CD4-positive, alpha-beta T cell treated with Interleukin-12 subunit alpha and Interleukin-12 subunit beta, for 1 hour (primary cell): ENCODE measurements at places on chromosomes 11 and 22.

- DNase-seq = no peak
Observed at GRCh38 chr11:134578807-134579723, 167.0 kb upstream of the B3GAT1 start.

- no peak for DNase-seq
Observed at GRCh38 chr11:57651408-57651807, 1.7 kb upstream of the YPEL4 start.

DNA sequence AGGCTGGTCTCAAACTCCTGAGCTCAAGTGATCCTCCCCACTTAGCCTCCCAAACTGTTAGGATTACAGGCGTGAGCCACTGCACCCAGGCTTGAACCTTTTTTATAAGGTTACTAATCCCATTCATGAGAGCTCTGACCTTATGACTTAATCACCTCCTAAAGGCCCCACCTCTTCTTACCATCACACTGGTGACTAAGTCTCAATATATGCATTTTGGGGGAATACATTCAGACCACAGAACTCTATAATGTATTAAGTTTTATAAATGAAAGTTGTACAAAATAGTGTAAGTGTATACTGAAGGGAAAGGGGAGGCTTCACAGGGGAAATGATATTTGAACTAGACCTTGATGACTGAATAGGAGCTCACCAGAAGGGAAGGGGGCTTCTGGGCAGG, 28.4 kb upstream of the RBFOX2 start:
- DNase-seq = no peak

DNA sequence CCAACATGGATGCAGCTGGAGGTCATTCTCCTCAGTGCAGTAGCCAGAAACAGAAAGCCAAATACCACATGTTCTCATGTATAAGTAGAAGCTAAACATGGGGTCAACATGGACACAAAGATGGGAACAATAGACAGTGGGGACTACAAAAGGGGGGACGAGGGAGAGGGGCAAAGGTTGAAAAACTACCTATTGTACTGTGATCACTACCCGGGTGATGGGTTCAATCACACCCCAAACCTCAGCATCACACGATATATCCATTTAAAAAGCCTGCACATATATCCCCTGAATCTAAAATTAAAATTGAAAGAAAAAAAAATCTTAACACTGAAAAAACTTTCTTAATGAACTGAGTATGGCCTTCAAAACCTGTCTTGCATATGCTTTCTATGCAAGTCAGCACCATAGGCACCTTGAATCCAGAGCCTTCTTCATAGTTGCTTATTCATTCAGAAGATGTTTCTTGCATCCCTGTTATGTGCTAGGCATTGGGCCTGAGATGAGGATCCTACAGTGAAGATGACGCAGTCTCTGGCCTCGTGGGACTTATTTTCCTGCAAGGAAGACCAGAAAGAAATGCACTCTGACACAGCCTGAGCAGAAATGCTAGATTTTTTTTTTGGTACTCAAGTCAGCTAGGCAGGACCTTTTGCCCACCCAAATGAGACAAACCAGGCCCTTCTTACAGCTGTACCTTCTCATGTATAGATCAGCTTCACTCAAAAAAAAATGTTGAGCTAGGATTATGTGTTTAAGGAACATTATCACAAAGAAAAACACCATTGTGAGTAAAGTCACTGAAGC, 21.0 kb downstream of the NNMT start:
- DNase-seq = no peak

GRCh38 chr22:32378707-32379272, 21.1 kb downstream of the RFPL3 start:
- no peak for DNase-seq

GRCh38 chr22:36289406-36289870, 36.5 kb downstream of the APOL1 start:
- no peak for DNase-seq

DNA sequence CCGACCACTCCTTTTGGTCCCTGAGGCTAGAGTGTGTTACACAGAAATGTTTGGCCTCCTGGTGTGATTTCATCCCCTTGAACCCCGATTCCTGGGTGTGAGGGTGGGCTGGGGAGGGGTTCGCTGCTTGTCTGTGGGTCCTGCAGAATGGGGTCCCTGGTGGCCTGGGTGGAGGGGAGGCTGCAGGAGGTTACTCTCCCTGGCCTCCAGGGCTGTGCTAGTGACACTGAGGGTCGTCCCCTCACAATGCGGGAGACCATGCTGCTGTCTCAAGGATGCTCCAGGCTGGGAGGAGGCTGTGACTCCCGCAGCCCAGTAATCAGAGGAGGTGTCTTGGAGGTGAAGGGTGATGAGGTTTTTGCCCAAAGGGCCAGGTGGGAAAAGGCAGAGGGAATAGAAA, 17.0 kb upstream of the OMP start:
- DNase-seq = no peak

DNA sequence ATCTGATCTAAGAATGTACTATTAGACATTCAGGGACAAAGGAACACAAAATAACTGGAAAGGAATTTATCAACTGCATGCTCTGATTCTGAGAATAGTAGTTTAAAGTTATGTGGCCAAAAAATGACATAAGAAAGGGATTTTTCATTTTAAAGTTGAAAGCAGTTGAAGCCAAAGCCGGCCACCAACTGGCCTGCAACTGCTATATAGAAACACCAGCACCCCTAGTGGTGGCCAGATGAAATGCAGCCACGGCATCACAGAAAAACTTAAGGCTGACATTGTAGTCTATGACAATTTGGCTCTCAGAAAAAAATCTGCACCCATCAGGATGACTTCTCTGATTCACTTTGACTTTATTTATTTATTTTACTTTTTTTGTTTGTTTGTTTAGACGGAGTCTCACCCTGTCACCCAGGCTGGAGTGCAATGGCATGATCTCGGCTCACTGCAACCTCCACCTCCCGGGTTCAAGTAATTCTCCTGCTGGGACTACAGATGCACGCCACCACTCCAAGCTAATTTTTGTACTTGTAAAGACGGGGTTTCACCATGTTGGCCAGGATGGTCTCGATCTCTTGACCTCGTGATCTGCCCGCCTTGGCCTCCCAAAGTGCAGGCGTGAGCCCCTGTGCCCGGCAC, 59.2 kb downstream of the SLC35F2 start:
- DNase-seq = peak; percentile 59

DNA sequence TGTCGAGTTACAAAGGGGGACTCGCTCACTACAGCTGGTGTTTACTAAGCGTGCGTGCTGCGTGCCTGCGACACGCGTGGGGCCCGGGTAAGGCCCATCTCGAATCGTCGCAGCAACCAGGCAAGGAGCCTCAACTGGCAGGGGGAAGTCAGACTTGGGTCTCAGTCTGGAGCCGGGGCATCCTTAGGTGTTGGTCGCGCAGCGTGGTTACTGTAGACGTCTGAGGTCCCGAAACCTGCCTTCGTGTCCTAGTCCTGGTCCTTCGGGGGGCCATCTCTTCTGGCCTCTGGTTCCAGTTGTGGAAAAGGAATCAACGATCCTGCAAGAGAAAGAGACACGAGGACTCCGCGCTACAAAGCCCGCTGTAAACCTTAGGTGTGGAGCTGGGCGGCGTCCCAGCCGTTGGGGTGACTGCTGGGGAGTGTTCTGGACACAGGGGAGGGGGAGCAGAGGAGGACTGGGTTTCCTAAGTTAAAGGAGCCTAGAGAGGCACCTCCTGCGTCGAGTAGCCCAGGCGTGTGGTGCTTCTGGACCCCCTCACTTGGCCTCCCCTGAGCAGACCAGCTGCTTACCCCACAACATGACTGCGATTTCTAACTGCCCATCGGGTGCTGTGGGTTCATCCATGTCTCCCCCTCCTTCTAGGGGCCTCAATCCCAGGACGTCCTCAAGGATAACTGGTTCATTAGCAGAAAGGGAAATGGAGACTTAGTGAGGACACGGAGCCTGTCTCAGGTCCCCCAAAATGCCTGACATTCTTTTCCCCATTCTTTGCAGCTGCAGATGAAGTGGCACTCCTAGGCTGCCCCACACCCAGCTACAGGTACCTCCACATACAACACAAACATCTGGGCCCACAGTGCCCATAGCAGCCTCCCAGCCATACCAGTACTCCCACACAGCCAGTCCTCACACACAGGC, 4.9 kb upstream of the WNT11 start:
- DNase-seq = no peak

GRCh38 chr22:37045958-37046357, 5.6 kb upstream of the KCTD17 start:
- no peak for DNase-seq

- peak; percentile 31 for DNase-seq
Observed at GRCh38 chr11:47391077-47391583, 12.8 kb upstream of the SPI1 start.

DNA sequence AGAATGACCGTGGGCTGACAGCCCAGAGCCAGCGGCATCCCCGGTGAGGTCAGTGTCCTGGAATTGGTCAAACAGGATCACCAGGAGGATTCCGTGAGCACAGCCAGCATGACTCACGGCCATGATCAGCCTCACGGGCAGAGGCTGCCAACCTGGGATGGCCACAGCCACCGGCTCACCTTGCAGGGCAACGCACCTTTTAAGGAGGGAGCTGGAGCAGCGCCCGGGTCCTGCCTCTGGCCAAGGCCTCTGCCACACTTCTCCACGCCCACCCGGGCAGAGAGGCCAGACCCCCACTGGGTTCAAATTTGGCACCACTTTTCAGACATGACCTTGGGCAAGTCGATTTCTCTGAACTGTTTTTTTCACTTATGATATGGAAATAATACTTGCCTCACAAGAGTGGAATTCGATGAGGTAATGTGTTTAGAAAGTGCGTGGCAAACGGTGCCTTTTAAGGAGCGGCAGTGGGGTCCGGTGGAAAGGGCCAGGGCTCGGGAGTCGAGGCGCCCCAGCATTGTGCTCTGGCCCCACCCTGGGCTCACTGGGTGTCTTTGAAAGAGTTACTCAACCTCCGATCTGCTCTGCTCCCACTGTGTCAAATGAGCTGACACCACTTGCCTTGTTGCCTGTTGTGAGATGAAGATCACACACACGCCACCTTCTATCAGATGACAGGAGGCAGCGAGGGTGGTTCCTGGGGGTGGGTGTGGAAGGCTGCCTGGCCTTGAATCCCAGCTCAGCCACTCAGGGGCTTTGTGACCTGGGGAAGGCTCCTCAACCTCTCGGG, 16.0 kb downstream of the TXN2 start:
- no peak for DNase-seq

DNA sequence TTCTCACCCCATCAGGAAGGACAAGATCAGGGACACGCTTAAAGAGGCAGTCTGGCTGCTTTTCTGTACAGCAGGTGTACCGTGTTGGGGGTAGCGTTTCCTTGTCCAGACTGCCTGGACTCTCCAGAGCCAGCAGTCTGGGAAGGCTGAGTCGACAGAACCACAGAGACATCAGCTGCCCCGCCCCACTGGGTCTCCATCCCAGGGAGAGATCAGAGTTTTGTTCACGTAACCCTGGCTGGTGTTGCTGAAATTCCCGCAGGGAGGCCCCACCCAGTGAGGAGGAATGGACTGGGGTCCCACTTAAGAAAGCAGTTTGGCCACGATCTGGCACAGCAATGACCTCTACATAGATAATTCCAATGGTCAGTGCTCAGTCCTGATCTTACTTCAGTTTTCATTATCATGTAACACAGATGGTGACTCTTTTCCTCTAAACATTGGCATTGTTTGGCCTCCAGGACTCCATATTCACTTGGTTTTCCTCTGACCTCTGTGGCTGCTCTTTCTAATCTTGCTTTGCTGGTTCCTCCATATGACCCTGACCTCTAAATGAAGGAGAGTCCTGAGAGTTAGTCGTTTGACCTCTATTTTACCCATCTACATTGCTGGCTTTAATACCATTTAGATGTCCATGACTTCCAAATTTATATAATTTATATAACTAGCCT, 89.6 kb upstream of the LRRC55 start:
- no peak for DNase-seq

GRCh38 chr11:4839851-4840549, 9.0 kb downstream of the OR51S1 start:
- DNase-seq = no peak

GRCh38 chr22:34036931-34037330, 116.7 kb upstream of the LARGE1 start:
- DNase-seq = no peak

GRCh38 chr11:114762408-114762807, 84.1 kb downstream of the NXPE2 start:
- peak; percentile 10 for DNase-seq

DNA sequence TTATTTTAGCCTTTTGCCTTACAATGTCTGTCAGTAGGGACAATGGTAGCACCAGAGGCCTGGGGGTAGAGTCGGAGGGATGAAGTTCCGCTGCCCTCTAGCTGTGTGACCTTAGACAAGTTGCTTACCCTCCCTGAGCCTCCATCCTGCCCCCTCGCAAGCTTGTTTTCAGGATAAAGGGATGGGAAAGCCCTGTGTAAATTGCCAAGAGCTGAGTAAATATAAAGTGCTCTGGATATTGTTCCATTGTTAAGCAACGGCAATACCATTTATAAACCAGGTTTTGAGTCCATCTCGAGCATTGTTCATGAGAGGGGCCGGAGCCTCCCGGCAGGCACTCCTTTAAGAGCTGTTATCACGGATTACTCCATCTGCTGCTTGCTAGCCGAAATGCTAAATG, 72.9 kb downstream of the ZBTB16 start:
- no peak for DNase-seq

DNA sequence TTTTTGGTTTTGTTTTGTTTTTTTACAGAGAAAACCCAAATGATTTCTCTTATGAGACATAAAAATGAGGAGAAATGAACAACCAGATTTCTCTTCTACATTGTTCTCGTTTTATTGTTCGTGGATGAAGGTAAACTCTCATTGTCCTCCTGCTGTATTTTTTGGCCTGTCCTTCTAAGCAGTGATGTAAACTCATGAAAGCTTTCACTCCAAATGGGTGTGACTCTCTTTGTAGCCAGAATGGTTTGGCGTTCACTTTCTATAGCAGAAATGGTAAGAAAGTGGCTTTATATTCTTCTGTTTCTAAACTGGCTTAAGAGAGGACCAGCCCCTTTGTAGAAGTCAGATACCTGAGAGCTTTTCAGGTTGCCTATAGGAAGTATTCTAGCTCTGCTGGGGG, 15.5 kb upstream of the BMAL1 start:
- no peak for DNase-seq

DNA sequence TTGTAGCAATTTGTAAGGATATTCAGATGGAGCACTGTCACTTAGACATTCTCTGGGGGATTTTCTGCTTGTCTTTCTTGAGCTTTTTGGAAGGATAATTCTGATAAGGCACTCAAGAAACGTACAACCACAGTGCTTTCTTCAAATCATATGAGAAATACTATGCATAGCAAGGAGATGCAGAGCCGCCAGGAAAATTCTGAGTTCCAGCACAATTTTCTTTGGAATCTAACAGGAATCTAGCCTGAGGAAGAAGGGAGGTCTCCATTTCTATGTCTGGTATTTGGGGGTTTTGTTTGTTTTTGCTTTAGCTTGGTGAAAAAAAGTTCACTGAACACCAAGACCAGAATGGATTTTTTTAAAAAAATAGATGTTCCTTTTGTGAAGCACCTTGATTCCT, 9.9 kb downstream of the PRSS23 start:
- no peak for DNase-seq

DNA sequence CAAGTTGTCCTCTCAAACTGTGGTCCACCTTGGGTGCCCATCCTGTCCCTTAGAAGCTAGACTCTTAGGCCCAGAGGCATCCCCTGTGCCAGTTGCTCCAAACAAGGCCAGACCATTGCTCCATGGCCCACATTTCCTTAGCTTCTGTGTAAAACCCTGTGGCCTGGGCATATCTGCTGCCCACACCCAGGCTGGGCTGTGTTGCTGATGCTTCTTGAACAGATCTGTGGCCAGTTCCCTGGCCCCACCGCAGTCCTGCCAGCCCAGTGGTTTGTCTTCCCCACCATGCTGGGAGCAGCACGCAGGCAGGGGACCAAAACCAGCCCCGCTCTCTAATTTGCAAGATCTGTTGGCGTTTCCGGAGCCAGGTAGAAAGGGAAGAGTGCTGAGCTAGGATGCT, 72.2 kb downstream of the CSNK2A3 start:
- no peak for DNase-seq

- DNase-seq = no peak
Observed at GRCh38 chr11:36407356-36407755, 102.7 kb downstream of the TRAF6 start.
